ENCODE measurements at places on chromosomes 5 and 9.
A peak's percentile ranks its signal among the peaks of the same experiment; 100 is the strongest.

- H3K36me3 ChIP-seq, result no peaks in the 10 kb centered on the region
- H3K4me3 ChIP-seq, result no peak overlapping the region
- no peak for DNase-seq
Observed at GRCh38 chr9:79578891-79579290, 7.1 kb downstream of the TLE4 start.

GRCh38 chr5:125481506-125482465 is 735.3 kb upstream of the ZNF608 start:
- H3K4me1 ChIP-seq, result peaks cover 46% of the 10 kb centered on the region
- no peak for DNase-seq
- H3K27ac ChIP-seq, result peak overlapping the region; percentile 9
- H3K27me3 ChIP-seq, result no peaks in the 10 kb centered on the region
- no peak overlapping the region for H3K4me3 ChIP-seq

GRCh38 chr5:163571744-163572143 is 66.3 kb downstream of the MAT2B start:
- no peaks in the 10 kb centered on the region for H3K27me3 ChIP-seq
- no peak overlapping the region for H3K4me3 ChIP-seq
- no peaks in the 10 kb centered on the region for H3K36me3 ChIP-seq
- H3K4me1 ChIP-seq, result no peaks in the 10 kb centered on the region
- H3K27ac ChIP-seq, result no peak overlapping the region

GRCh38 chr9:112881331-112881730 is 9.3 kb downstream of the SLC46A2 start:
- peaks cover 27% of the 10 kb centered on the region for H3K36me3 ChIP-seq
- H3K27ac ChIP-seq, result no peak overlapping the region
- H3K27me3 ChIP-seq, result no peaks in the 10 kb centered on the region
- DNase-seq, result no peak
- H3K4me1 ChIP-seq, result no peaks in the 10 kb centered on the region

GRCh38 chr9:125574126-125574877 is 132.7 kb downstream of the MAPKAP1 start:
- no peak overlapping the region for H3K4me3 ChIP-seq
- H3K27me3 ChIP-seq, result no peaks in the 10 kb centered on the region
- H3K36me3 ChIP-seq, result no peaks in the 10 kb centered on the region
- no peak overlapping the region for H3K27ac ChIP-seq

GRCh38 chr9:3434594-3434993 is 91.2 kb downstream of the RFX3 start:
- DNase-seq, result no peak
- peaks cover 8% of the 10 kb centered on the region for H3K4me1 ChIP-seq
- no peaks in the 10 kb centered on the region for H3K36me3 ChIP-seq

- no peak overlapping the region for H3K4me3 ChIP-seq
- DNase-seq, result no peak
- no peaks in the 10 kb centered on the region for H3K4me1 ChIP-seq
- H3K27ac ChIP-seq, result no peak overlapping the region
Observed at GRCh38 chr9:16434526-16434925, 435.9 kb downstream of the BNC2 start.

DNA sequence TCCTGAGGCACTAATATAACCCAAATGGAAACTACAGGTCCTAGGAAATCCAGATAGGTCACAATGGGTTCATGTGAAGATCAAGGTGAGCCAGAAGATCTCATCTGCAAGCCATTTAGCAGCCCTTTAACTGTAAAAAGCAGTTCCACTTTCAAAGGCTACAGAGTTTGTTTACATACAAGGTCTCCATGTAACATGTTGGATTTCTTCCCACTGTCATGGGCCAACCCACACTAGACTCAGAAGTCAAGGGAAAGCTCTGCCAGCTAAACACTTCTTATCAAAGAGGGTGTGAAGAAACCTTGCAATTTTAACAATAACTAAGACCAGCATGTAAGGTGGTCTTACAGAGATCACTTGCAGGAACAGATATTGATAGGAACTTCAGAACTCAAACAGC is 3.8 kb upstream of the CTNNAL1 start:
- H3K27ac ChIP-seq, result no peak overlapping the region
- DNase-seq, result no peak
- peaks cover 17% of the 10 kb centered on the region for H3K4me1 ChIP-seq
- H3K4me3 ChIP-seq, result no peak overlapping the region
- H3K36me3 ChIP-seq, result no peaks in the 10 kb centered on the region

DNA sequence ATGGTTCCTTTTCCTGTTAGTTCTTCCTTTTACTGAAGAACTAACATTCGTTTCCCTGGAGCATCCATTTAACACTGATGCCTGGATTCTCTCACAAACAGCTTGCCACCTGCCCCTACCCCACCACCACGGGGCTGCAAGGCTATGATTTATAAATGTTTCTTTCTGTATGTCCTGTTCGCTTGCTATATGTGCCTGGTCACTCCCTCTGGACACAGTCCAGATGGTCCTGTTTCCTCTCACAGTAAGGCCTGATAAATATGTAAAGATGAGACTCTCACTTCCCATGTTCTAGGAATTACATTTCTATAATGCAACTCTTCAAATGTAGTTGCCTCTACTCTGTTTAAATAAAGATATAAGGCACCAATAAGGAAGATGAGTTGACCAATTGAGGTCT is 146.4 kb upstream of the SHB start:
- H3K4me3 ChIP-seq, result no peak overlapping the region
- no peaks in the 10 kb centered on the region for H3K4me1 ChIP-seq
- H3K36me3 ChIP-seq, result no peaks in the 10 kb centered on the region
- no peak for DNase-seq
- H3K27me3 ChIP-seq, result no peaks in the 10 kb centered on the region

GRCh38 chr9:83013867-83014605 is 48.9 kb downstream of the RASEF start:
- no peak overlapping the region for H3K27ac ChIP-seq
- no peak overlapping the region for H3K4me3 ChIP-seq
- DNase-seq, result no peak
- H3K4me1 ChIP-seq, result peaks cover 10% of the 10 kb centered on the region
- no peaks in the 10 kb centered on the region for H3K27me3 ChIP-seq

DNA sequence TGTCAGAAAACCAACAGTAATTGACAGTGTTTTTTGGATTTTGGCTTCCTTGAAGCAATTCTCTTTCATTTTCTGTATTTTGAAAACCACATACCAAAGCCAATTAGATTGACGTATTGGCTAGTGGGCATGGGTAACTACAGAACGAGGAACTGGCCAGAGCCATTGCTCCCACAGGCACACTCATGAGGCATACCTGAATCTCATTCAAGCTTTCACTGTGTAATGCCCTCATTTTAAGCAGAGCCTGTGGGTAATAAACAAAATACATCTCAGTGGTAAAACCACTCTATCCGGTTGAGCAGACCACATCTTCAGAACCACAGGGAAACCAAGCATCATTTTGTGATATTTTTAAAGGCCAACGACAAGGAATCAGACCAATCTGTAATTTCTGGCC is 394.1 kb downstream of the ZNF608 start:
- H3K4me3 ChIP-seq, result no peak overlapping the region
- no peaks in the 10 kb centered on the region for H3K27me3 ChIP-seq
- no peaks in the 10 kb centered on the region for H3K4me1 ChIP-seq
- H3K36me3 ChIP-seq, result no peaks in the 10 kb centered on the region

- DNase-seq, result no peak
- H3K27ac ChIP-seq, result no peak overlapping the region
- H3K36me3 ChIP-seq, result no peaks in the 10 kb centered on the region
- no peaks in the 10 kb centered on the region for H3K4me1 ChIP-seq
- H3K27me3 ChIP-seq, result no peaks in the 10 kb centered on the region
Observed at GRCh38 chr5:128667152-128667551, 129.1 kb upstream of the FBN2 start.

- H3K27ac ChIP-seq, result no peak overlapping the region
- H3K4me3 ChIP-seq, result no peak overlapping the region
- no peak for DNase-seq
- no peaks in the 10 kb centered on the region for H3K36me3 ChIP-seq
- no peaks in the 10 kb centered on the region for H3K27me3 ChIP-seq
Observed at GRCh38 chr5:67029481-67029880, 167.1 kb downstream of the CD180 start.

GRCh38 chr5:171541341-171541776 is 121.9 kb downstream of the FGF18 start:
- no peak for DNase-seq
- H3K4me1 ChIP-seq, result no peaks in the 10 kb centered on the region
- H3K27ac ChIP-seq, result no peak overlapping the region
- H3K36me3 ChIP-seq, result no peaks in the 10 kb centered on the region
- no peaks in the 10 kb centered on the region for H3K27me3 ChIP-seq
- H3K4me3 ChIP-seq, result no peak overlapping the region

Data from sigmoid colon (tissue), 7 donors.